ENCODE measurements at places on chromosomes 12 and 14.

DNA sequence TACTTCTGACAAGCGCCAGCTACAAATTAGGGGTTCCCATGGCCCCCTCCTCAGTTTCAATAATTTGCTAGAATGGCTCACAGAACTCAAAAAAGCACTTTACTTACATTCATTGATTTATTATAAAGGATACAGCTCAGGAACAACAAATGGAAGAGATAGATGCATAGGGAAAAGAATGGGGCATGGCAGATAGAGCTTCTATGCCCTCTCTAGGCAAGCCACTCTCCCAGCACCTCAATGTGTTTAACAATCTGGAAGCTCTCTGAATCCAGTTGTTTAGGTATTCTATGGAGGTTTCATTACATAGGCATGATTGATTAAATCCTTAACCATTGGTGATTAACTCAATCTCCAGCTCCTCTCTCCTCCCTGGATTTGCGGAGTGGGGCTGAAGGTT lies 184.5 kb upstream of the DAAM1 start:
- no peak for DNase-seq

DNA sequence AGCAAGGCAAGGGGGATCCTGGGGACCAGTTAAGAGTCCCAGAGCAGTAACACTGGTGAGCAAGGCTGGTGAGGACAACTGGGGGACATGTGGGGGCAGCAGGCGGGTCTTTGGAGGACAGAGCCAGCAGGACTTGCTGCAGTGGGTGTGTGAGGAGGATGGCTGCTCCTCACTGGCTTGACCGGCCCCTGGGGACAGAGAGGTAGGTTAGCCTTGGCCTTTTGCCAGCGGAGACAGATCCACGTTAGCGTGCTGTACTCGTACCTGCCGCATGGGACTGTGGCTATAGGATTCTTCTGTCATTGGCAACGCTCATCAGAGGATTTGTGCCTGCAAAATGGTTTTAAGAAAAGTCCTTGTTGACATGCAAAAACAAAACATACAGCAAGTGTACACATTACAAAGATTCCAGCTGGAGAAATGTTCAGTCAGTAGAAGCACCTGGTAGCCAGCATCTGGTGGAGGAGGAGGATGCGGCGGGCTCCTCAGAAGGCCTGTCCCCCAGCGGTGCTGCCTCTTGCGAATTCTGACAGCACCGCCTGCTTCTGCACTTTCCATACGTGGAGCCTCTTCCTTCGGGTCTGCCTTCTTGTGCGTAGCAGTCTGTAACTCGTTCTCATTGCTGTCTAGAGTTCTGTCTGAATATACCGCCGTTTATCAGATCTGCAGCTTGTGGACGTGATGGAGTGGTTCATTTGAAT lies 91.3 kb downstream of the EP400 start:
- DNase-seq = no peak

DNA sequence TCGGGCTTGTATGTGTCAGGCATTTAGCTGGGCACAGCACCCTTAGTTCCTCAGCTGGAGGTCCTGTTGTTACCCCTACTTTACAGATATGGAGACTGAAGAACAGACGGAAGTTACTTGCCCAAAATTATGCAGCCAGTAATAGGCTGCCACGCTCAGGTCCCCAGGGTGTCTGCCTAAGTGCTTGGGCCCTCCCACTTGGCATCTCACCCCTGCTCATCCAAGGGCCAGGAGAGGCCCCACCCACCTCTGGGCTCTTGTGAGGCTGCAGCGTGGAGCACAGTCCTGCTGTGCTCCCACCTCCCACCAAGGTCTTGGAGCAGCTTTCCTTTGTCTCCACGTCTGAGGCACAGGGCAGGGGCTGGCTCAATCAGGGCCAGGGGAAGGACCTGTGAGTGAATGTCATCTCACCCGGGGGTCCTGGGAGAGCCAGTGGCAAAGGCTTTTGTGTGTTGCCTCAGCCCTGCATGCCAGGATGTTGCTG lies 64.6 kb downstream of the BEGAIN start:
- peak; percentile 46 for DNase-seq

- DNase-seq = no peak
Measured at GRCh38 chr14:63712123-63712522, 15.7 kb downstream of the SGPP1 start.

DNA sequence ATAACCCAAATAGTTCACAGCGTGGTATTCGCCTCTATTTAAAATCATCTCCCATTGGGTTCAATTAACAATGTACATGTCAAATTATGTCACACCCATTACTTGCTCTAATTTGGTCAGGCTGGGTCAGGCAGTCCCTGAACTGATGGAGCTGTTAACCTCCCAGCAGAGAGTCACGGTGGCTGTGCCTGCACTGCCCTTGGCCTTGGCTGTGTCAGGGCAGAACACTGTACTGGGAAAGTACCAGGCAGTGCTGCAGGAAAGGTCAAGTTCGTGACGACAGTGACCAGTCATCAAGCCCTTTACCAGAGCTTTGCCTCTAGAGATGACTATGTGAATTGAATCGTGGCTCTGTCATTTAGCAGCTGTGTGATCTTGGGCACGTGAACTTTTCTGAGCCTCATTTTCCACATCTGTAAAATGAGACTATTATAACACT lies 100.0 kb downstream of the ARF6 start:
- no peak for DNase-seq

- DNase-seq = no peak
Measured at GRCh38 chr12:112447106-112447505, 28.4 kb downstream of the PTPN11 start.

- DNase-seq = peak; percentile 29
Measured at GRCh38 chr12:95633049-95633731, 81.9 kb upstream of the USP44 start.

GRCh38 chr14:48323665-48324064 lies 648.3 kb upstream of the MDGA2 start:
- no peak for DNase-seq

- DNase-seq = no peak
Measured at GRCh38 chr12:132572106-132572505, 38.3 kb downstream of the LRCOL1 start.

DNA sequence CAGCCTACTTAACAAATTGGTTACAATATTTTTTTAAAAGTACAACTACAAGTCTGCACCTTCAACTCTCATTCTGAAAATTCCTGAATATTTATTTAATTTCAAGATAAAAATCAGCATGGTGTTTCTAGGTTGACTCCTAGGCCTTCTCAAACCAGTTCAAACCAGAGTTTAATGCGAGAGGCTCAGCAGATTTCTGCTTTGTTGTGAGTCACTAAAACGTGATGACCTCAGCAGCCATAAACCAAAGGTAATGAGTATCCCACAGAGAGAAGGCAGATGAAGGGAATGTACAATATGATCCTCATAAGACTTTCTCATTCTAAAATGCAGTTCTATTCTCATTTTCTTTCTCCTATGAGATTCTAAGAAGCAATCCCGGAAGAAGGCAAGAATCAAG lies 1.5 kb downstream of the PRDM4 start:
- DNase-seq = no peak

- DNase-seq = no peak
Measured at GRCh38 chr12:52805000-52805399, 8.9 kb downstream of the KRT4 start.

GRCh38 chr12:88836156-88836555 lies 255.9 kb upstream of the KITLG start:
- no peak for DNase-seq

DNA sequence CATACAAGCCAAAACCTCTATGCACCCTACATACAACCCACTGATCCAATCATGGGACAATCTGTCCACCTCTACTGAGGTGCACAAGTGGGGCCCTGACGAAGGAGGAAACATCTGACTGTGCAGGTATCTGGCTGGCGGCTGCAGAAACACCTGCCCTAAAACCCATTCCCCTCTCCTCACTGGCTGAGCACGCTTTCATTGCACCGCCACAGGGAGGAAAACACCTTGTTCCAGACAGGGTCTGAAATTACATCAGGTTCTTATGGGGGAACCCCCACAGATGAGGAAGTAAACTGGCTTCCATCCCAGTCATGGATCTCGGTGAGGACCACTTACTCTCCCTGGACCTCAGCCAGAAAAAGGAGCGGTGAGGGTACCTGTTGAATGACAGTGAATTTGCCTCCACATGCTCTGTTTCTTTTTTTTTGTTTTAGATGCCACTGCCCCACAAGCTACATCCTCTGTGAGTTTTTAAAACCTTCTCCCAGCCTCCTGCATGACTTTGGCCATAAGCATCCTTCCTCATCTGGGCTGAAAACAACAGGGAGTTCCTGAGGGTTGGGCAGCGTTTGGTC lies 23.8 kb upstream of the DGLUCY start:
- no peak for DNase-seq

- peak; percentile 70 for DNase-seq
Measured at GRCh38 chr12:663293-663871, at the start of gene NINJ2. TSS of gene NINJ2 (minus strand) at chr12:663445. CDS start at chr12:663360, 85 bp downstream.

- DNase-seq = peak; percentile 78
Measured at GRCh38 chr12:111393700-111394300, 11.9 kb upstream of the SH2B3 start.

DNA sequence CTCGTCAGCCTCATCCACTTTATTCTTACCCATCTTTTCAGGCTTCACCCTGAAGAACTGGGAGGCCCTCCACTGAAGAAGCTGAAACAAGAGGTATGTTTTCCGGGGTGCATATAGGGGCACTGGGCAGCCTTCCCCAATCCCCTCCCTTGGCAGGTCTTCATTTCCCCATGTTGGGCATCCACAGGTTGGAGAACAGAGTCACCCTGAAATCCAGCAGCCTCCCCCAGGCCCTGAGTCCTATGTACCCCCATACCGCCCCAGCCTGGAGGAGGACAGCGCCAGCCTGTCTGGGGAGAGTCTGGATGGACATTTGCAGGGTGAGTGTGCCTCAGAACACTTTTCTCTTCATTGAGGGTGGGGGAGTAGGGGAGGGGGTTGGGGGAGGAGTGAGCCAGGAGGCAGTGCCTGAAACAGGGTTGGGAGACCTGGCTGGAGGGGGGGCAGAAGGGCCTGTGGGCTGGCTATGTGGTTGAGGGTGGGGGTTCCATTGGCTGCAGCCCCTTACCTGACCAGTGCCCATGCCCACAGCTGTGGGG lies 4.0 kb downstream of the NAB2 start:
- DNase-seq = no peak

DNA sequence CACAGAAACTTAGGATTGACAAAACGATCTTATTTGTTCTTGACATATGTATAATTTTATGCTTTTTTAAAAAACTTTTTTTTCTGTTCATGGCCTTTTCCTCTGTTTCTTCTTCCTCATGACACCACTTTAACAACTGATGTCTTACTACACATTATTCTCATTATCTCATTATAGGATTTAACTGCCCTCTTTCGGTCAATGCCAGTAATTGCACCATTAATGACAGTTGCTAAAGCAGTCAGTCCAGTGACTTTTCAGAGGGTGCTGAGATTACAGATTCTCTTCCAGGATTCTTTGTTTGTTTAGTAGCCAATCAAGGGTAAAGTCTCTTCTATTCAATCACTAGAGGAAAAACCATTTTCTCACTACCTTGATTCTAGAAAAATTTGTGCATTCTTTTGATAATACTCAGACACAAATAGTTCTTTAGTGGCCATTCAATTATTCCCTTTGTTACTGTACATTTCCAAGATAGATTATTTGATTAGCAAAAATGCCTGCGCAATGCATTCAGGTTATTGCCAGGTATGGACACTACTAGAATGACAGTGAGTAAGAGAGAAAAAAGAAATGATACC lies 50.1 kb downstream of the KLRG1 start:
- DNase-seq = no peak

DNA sequence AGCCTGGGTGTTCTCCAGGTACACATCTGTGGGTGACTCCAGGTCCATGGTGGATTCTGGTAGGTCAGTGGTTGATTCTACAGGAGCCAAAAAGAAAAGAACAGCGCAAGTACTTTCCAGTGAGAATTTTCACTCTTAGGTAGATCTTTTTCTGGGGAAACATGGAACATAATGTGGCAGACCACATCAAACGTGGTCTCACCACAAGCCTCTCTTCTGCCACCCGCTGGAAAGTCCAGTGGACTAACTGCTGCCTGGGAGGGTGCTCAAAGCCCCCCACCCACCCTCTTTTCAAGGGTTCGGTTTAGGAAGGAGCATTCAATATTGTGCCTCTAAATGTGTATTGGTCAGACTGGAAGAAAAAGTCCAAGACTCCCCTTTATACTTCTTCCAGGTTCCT lies 36.1 kb upstream of the PRB2 start:
- no peak for DNase-seq

- no peak for DNase-seq
Measured at GRCh38 chr12:101795786-101796185, 35.0 kb downstream of the GNPTAB start.

- DNase-seq = no peak
Measured at GRCh38 chr14:22143363-22143762, 445.7 kb downstream of the DAD1 start.

- peak; percentile 80 for DNase-seq
Measured at GRCh38 chr12:57224973-57225679, 4.4 kb upstream of the SHMT2 start.

DNA sequence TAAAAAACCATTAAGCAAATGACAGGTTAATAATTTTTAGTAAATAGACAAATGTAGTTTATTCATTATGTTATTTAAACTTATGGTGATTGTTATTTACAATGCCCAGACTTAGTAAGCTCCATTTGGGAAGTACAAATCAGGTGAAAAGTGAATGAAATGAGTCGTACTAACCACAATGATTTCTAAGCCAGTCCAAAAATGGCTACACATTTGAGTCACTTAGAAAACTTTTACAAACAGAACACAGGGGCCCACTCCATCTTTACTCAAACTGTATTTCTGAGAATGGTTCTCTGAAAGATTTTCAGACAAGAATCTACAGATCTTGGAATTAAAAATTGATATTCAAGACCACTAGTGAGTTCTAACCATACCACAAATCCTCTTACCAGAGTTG lies 653.3 kb upstream of the MIS18BP1 start:
- no peak for DNase-seq
